ENCODE measurements at places on chromosomes 4 and X.

DNA sequence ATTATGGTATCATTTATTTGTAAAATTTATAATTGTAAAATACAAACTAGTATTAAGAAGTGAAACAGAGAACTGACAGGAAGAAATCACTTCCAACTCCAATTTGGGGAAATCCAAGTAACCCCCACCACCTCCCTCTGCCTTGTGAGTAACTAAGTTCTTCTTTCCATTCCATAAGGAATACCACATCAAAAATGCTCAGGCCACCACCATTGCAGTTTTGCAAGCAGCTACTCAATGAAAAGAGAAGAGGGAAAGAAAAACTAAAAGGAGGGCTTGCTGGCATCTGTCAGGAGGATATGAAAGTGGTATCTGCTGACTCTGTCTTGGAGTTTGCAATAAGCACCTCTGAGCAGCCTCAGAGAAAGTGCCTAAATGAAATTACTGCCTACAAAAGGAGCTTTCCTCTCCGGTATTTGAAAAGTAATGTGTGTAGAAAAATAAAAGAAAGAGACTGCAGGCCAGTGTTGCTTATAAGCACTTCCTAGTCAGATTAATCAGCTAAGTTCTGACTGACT, 228.7 kb downstream of the OPHN1 start:
- DNase-seq, result no peak

- no peak for DNase-seq
Observed at GRCh38 chr4:87002682-87003043, 67.9 kb downstream of the AFF1 start.

DNA sequence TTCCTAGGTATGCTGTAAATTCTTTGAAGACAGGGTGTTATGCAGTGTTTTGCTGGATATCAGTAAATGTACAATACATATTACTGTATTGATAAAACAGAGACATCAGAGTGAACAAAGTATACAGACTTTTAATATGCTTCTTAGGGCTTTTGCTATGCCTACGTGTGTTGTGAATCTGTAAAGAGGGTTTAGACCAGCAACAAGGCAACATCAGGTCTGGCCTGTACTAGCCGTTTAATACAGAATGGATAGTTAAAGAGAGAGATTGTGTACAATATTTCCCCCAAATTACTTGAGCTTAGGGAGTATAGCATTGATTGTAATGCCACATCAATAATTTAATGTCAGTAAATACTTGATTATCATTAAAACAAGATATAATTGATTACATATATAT, 75.2 kb downstream of the PAQR3 start:
- DNase-seq, result no peak

DNA sequence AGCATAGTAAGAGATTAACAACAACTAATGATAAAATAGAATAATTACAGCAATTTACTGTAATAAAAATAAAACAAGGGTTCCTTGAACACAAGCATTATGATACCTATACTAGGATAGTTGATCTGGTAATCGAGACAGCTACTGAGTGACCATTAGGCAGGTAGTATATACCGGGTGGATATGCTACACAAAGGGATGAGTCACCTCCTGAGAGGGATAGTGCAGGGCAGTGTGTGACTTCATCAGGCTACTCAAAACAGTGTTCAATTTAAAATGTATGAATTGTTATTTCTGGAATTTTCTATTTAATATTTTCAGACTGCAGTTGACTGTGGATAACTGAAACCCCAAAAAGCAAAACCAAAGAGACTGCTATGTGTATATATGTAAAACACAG, 9.7 kb upstream of the ANTXR2 start:
- no peak for DNase-seq

DNA sequence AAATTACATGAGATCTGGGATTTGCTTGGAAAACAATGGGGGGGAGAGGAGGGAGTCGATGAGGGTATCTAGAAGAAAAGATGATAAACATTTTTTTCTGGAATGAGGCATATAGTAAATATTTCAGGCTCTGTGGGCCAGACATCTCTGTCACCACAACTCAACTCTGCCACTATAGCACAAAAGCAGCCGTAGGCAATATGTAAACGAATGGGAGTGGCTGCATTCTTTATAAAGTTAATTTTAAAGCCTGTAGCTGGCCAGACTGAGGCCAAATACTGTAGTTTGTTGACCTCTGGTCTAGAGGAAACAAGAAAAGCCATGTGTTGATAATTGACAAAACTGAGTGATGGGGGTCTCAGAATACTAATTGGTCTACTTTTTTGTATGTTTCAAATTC, 14.1 kb upstream of the TCEANC start:
- DNase-seq, result no peak

- no peak for DNase-seq
Observed at GRCh38 chr4:169682372-169683047, 62.1 kb downstream of the CLCN3 start.

DNA sequence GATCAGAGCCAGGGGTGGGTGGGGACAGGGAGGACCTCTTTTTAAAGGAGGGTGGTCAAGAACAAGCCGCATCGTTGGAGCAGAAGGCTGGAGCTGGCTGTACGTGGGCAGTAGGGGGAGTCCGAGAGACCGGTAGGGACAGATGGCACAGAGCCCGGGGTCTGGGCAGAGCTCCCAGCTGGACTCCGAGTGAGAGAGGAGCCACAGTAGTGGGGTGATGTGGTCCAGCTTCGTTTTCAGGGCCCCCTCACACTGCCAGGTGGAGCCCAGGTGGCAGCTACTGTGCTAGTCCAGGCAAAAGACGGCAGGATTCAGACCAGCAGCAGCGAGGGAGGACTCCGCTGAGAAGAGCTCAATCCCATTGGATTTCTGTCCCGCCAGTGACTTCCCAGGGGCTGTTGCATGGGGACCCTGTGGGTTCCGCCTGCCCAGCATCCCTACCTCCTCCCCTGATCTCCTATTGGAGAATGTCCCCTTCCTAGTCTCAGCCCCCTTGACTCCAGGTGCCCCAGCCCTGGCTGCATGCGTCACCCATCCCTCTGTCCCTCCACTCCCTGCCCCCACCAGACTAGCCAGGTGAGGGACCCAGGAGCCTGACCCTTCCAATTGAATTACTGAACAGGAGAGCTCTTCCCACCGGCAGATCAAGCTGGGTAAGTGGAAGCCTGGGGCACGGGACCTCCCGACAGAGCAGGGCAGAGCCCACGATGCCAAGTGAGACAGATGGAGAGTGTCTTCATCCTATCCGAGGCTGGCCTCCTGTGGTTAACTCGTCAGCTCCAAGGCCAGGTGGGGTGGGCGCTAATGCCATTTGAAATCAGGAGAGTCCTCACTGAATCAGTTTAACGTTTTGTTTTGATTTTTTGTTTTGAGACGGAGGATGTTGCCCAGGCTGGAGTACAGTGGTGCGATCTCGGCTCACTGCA, 2.9 kb downstream of the ARHGAP4 start:
- no peak for DNase-seq

DNA sequence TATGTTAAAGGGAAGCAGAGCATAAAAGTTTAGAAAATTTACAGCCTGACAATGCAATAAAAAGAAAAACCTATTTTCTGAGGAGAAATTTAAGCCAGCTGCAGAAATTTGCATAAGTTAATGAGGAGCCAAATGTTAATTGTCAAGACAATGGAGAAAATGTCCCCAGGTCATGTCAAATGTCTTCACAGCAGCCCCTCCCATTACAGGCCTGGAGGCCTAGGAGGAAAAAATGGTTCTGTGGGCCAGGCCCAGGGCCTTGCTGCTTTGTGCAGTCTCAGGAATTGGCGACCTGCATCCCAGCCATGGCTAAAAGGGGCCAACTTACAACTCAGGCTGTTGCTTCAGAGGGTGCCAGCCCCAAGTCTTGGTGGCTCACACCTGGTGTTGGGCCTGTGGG, 275.4 kb upstream of the RPS6KA3 start:
- no peak for DNase-seq

GRCh38 chr4:69689599-69689998, 36.6 kb upstream of the UGT2A1 start:
- DNase-seq, result no peak

GRCh38 chr4:173459857-173460256, 60.9 kb upstream of the SCRG1 start:
- no peak for DNase-seq

GRCh38 chr4:169417629-169418282, 147.0 kb upstream of the SH3RF1 start:
- no peak for DNase-seq

DNA sequence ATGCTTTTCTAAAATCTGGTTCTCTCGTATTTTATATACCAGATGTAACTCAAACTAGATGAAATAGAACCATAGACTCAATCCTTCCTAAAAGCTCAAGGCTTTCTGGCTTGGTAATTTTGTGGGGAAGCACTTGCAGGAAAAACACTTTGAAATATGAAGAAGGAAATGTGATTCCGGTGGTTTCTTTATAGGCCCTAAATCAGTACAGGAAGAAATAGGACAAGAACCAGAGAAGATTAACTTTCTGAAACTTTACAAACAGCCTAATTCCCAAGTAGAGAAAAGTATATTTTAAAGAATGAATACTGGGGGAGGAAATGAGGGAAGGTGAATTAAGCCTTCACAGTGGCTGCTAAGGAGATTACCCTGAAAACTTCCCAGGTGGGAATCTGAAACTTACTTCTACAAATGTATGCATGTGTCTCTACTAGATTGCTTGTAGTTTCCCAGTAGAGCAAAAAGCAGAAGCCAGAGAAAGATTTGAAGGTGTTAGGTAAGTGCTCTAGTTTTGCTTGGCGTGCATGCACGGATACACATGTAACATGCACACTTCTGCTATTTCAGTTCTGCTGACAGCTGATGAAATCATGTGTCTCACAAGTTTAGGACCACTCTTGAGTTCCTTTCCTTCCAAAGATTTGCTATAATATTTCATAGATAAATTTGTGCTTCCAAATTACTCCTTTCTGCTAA, 92.1 kb downstream of the AFF1 start:
- no peak for DNase-seq

GRCh38 chr4:26076896-26077295, 162.9 kb downstream of the SMIM20 start:
- DNase-seq, result no peak

Data from coronary artery (tissue), 2 donors.